ENCODE measurements at places on chromosomes 5 and 9.

DNA sequence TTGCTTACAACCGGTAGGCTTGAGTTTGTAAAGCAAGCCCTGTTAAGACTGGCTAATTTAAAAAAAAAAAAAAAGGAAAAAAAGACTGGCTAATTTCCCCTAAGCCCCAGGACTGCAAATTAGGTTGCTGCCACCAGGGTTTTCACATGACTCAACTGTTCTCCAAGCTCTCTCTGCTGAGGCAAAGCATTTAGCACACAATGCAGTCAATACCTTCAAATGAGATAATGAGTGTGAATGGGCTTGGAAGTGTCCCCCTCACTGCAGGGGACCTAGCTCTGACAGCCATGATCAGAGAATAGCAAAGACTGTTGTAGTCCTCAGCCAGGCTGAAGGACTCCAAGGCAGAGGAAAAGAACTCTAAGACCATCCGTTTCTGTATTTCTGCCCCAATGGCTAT is 42.8 kb upstream of the ZSWIM6 start:
- no peak for DNase-seq

- DNase-seq = no peak
These were observed 21.2 kb downstream of the FTMT start for GRCh38 chr5:121872856-121873255.

DNA sequence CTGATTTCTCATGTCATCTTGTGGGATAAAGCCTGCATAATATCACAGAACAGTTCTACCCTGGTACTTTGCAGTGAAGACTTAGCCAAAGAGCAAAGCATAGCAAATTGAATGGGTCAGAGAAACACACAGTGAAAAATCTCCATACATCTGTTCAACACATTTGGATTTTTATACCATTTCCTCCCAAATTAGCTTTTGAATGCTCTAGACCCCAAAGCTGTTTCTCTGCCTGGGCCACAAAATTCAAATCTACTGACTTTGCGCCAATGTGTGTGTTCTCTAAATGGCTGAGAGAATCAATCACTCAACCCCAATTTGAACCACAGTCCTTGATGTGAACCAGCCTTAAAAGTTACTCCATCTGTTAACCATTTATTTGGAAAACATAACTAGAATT is 236.9 kb upstream of the NFIL3 start:
- DNase-seq = no peak

DNA sequence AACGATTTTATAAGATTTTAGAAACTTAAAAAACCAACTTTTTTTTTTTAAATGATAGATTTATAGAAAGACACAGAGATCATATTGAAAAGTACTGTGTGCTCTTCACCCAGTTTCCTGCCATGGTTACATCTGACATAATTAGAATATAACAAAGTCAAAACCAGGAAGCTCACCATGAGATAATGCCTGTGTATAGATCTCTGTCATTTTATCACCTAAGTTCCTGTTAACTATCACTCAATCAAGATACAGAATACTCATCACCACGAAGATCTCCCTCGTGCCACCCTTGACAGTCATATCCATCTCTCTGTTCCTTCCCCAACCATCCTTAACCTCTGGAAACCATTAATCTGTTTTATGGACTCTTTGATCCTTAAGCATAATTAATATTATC is 39.1 kb downstream of the POC5 start:
- peak; percentile 28 for DNase-seq

DNA sequence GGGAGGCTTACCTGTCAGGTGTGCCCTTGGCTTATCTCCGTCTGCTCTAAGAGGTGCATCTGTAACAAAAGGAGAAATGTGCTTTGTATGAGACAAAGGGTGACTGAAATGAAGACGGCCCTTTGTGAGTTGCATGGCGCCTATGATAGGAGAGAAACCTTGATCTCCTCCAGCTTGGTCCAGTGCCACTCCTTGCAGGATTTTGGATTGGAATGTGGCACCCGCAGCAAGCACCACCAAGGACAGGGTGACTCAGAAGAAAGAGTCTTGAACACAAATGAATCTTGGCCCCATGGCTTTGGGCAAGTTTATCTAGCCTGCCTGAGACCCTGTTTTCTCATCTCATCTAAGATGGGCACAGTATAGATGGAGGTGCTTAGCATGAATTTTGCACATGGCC is 13.4 kb downstream of the TNFSF15 start:
- no peak for DNase-seq

GRCh38 chr5:35902046-35902672 is 36.3 kb downstream of the CAPSL start:
- no peak for DNase-seq

DNA sequence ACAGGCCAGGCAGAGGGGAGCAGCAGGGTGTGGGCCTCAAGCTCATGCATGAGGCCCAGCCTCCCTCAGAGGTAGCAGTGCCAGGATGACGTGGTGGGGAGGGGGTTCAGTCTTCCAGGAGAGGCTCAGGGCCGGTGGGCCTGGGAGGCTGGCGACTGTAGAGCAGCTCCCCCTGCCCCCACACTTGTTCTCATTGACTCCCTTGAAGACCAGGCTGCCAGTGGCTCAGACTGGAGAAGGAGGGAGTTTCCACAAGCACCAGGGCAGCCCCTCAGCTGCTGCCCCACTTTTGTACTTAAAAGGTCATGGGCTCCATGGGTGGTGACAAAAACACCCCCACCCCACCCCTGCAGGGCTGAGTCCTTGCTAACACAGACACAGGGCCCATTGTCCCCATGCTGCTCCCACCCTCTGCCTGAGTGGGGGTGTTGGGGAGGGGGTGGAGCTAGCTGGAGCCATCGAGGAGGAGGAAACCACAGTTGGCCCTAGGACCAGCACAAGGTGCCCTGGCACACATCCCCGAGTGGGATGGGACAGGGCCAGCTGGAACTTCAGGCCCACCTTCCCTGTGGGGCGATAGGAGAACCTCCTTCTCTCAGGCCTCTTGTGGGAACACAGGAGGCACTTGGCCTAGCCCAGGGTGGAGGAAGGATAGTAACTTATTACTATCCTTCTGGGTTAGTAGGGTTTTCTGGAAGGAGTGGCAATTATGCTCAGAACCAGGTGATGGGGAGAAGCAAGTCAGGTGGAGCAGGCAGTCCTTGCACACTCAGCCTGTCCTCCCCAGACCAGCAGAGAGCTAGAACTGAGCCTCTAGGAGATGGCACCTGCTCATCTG is 10.7 kb downstream of the PDLIM4 start:
- no peak for DNase-seq

GRCh38 chr5:87069311-87069710 is 198.4 kb upstream of the RASA1 start:
- DNase-seq = no peak

DNA sequence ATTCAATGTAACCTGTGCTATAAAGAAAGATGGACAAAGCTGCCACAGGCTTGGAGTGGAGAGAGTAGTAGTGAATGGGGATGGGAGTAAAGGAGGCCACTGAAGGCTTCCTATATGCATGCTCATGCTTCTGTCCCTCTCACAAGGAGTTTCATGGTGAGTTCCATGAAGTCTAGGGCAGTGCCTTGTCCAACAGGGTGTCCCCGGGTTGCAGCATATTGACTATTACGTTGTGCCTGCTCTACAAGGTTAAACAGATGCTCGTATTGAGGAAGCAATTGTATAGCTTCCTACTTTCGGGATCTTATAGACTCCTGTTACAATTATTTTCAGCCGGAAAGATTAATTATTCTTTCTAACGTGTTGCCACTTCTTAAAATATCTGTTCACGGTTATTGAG is 129.1 kb upstream of the PIK3R1 start:
- no peak for DNase-seq

DNA sequence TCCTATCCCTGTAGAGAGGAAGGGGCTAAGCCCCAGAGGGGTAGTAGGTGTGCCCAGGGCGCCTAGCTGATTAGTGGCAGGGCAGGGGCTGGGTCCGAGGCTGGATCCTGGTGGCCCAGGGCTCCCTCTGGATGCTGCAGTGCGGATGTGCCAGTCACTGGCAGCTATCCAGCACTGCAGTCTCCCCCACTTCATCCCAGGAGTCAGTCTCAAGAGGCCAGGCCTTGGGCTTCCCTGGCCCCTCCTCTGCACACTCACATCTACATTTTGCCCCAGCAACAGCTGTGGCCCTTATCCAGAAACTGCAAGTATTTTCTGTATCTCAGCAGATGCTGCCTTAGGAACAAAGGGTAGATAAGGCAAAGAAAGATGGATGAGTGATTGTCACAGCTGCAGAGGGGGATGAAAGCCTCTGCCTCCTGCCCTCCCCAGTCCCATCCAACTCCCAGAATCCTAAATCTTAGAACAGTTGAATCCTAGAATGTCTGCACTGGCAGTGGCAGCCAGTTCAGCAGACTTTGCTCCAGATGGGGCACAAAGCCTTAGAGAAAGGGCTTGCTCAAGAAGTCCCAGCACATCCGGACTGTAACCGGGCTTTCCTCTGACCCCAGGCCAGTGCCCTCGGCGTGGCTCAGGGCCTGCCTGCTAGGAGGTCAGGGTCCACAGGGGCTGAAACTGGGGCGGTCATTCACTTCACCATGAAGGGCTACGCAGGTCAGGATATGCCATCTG is 1.6 kb downstream of the ANXA6 start:
- DNase-seq = no peak

DNA sequence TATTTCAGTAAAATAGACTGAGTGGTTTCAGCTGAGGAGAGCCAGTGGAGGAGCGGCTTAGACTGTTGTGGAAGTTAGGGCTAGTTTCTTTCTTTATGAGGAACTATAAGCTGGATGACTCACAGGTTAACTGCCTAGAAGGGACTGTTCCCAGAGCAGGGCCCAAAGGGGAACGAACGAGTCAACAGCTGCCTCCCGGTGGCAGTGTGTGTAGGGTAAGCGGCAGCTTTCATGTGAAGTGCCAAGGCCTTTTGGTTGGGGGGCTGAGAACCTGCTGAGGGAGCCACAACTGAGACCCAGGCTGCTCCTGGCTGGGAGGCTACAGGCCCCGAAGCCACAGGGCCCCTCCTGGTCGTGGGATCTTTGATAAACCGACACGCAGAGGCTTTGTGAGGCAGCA is 7.0 kb downstream of the SQSTM1 start:
- DNase-seq = peak; percentile 62

- DNase-seq = no peak
These were observed 9.8 kb downstream of the TGFBI start for GRCh38 chr5:136038635-136039034.

- no peak for DNase-seq
These were observed 14.3 kb downstream of the TTC1 start for GRCh38 chr5:160023007-160023907.

DNA sequence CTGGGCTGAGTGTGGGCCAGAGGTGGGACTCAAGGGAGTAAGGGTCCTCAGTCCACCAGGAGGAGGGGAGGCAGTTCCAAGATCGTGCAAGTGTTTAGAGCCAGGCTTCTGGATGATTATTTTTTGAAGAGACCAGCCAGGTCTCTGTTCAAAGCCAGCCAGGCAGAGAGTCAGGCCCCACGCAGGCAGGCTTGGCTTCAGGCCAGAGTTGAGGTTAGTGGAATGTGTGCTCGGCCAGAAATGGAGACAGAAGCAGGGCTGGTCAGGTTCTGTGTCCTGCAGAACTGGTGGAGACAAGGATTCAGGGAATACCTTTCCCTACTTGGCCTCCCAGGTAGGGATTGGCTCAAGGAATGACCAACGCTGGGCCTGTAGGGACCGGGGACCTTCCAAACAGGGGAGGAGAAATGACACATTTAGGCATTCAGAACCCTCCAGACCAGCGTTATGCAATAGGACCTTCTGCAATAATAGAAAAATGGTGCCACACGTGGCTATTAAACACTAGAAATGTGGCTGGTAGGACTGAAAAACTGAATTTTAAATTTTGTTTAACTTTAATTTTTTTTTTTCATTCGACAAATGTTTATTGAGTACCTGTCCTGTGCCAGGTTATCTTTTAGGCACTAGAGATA is 106.2 kb downstream of the CMYA5 start:
- DNase-seq = no peak
